A172 (cell line): ENCODE measurements at places on chromosomes 1 and 21. TPM values are rescaled to one million over a fixed set of nuclear protein-coding genes. Genes with fewer than 3 reads are reported as not detected.

F13B gene
- not detected in 2 replicates for total RNA-seq

- DNase-seq, result no peak
Observed at GRCh38 chr1:214369364-214369763, 88.4 kb downstream of the SMYD2 start.

DNA sequence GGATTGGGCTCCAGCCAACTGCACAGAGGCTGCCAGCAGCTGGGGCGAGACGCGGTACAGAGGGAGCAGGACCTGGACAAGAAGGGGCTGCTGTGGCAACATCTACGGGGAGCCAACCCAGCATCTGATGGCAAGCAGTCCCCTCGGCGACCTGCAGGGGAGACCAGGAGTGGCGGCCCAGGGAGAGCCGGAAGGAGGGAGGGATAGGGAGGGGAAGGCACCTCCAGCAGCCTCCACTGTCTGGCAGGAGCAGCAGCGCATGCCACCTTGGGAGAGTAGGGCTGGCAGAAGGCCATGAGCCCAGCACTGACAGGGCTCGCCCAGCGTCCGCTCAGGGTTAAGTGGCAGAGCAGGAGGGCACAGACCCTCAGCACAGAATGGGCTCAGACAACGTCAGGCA, 17.3 kb downstream of the CHD5 start:
- DNase-seq, result no peak

GRCh38 chr1:63795455-63795854, 21.6 kb downstream of the ROR1 start:
- DNase-seq, result no peak

DNA sequence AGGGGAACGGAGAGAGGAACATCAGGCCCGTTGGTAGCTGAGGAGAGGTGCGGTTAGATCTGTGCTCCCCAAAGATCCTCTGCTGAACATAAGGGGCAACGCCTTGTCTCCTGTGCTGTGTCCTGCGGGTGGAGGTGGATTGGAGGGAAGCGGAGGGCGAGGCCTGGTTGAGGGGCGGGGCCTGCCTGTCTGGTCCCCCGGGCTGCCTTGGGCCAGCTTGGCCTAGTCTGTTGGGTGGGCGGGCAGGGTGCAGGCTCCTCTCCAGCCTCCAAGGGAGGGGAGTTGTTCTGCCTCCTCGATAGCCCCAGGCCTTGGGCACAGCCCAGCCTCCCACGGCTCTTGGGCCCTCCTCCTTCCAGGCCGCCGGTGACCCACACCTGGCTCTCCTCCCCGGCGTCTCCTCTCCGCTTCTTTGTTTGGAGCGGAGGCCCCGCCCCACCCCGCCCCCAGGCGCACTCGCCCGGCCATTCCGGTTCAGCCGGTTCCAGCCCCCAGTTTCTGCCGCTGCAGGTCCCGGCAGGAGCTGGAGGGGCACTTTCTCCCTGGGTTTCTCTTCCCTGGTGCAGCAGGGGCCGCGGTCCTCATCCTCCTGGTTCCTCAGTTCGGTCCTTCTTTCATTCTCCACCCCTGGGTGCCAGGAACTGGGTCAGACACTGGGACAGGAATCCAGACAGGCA, 19.4 kb downstream of the PTPRF start:
- no peak for DNase-seq

GRCh38 chr1:37614105-37614504, 18.4 kb upstream of the GNL2 start:
- no peak for DNase-seq

DNA sequence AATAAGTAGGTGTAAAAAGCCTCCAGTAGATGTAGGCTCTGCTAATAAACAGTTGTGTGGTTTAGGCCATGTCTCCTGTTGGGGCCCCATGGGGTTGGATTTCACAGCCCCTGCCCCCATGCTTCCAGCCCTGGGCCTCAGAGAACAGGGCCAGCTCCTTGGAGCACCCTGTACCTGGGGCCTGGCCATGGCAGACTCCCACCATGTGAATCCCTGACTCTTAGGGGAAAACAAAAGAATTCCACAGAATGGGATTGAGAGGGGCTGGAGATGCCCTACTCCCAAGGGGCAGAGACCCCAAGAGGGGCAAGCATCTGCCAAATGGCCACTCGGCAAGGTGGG, 11.5 kb downstream of the LRP8 start:
- DNase-seq, result no peak

- DNase-seq, result no peak
Observed at GRCh38 chr1:13901039-13901438, 201.1 kb downstream of the PRDM2 start.

C1orf94 gene
- not detected in 2 replicates for total RNA-seq

GRCh38 chr1:57082711-57083439, 117.1 kb upstream of the C8B start:
- DNase-seq, result no peak

SPOCD1 gene
- total RNA-seq, result 5.7 and 6.9 TPM in 2 replicates

- peak; percentile 40 for DNase-seq
Observed at GRCh38 chr1:20212685-20213331, 26.5 kb upstream of the PLA2G2C start.

- no peak for DNase-seq
Observed at GRCh38 chr1:108079440-108080025, 114.6 kb upstream of the VAV3 start.

- no peak for DNase-seq
Observed at GRCh38 chr1:196607981-196608380, 259 bp downstream of the KCNT2 start.

- no peak for DNase-seq
Observed at GRCh38 chr1:219434285-219434922, 178.5 kb downstream of the ZC3H11B start.

TAGLN2 gene
- total RNA-seq, result 734 and 929 TPM in 2 replicates

- DNase-seq, result peak; percentile 92
Observed at GRCh38 chr1:171434717-171435346, 50.5 kb upstream of the PRRC2C start.

GRCh38 chr1:17661546-17662157, 93.5 kb upstream of the ACTL8 start:
- peak; percentile 22 for DNase-seq

PPM1J gene
- total RNA-seq, result 0.36 and 0.53 TPM in 2 replicates

DNA sequence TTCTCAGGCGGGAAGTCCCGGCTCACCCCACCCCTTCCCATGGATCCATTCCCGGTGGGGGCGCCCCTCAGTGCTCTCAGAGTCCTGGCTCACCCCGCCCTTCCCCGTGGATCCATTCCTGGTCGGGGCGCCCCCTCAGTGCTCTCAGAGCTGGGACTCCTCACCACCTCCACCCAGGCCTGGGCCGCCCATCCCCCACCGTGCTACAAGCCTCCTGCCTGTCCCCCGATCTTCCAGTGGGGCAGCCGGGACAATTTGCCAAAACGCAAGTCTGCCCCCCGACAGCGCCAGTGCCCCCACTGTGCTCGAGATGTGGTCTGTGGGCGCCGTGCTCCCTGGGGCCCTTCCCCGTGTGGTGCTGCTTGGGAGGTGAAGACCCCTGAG, 23.2 kb upstream of the PLCH2 start:
- no peak for DNase-seq

TTLL7 gene
- total RNA-seq, result 6.3 and 17.2 TPM in 2 replicates

TEDDM1 gene
- not detected in 2 replicates for total RNA-seq

DNA sequence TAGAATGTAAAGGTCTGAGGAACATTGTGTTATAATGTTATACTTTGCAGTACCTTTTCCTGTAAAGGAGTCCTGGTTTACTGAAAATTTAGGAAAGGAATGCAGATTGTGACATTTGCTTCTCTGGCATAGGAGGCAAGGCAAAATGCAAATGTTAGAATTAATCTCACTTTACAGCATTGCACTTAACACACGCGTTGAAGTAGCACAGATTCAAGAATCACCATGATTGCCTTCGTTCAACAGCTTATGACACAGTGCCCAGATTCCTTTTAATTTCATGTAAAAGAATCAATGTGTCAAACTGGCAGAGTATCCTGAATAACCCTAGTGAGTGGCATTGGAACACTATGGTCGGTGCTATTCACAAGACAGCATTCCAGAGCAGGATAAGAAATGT, 47.4 kb downstream of the RGS7 start:
- no peak for DNase-seq

DNA sequence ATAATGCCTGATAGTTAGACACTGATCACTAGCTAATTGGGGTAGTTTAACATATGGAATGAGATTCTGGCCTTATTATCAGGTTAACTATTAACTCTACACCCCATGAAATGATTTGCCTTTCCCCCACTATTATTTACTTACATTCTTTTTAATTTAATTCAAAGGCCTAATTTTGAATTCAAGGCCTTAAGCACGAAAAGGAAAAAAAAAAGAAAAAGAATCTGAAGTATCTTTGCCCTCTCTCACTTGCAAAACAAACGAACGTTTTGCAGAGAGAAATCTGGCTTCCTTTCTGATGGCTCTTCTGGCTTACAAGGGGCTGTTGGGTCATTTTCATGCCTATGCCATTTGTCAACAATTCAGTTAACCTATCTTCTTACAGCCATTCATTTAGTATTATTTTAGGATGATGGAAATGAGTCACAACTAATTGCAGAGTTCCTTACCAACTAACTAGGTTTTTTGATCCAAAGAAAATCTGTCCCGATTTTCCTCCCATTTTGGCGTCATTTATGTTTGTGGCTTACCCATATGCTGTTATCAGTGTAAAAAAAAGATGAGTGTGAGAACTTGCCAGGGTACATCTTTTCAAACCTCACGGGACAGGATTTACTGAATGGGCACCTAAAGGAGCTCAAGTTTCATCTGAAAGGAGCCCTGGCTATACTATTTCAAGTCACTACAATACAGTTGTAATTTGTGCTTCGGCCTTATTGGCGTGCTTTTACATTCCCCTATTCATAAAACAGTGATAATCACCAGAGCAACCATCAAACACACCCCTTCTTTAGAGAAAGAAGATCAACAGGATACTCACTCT, 1.9 kb upstream of the ERRFI1 start:
- peak; percentile 62 for DNase-seq

GRCh38 chr1:230569201-230569600, 73.1 kb upstream of the COG2 start:
- DNase-seq, result no peak

- DNase-seq, result no peak
Observed at GRCh38 chr1:9238134-9238533, 3.6 kb downstream of the H6PD start.

GRCh38 chr1:164625004-164625617, 66.1 kb downstream of the PBX1 start:
- no peak for DNase-seq

- no peak for DNase-seq
Observed at GRCh38 chr1:178684111-178684510, 40.9 kb upstream of the RALGPS2 start.

DNA sequence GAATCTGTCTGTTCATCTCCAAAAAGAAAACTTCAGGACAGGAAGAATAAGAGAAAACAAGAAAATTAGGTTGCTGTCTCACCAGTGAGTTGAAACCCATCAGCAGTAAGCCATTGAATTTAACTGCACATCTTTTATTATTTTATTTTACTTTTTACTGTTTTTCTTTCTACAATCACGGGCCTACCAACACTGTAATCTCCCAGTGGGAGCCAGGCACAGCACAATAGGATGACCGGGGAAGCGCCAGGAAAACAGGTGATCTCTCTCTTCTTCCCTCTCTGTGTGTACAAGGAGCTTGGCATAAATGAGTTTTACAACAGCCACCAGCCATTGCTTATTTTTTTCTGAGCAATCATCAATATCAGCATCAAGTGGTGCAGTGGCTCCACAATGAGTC, 113.1 kb upstream of the ESRRG start:
- no peak for DNase-seq

HMGCS2 gene
- total RNA-seq, result not detected in 2 replicates

ARMH1 gene
- not detected in 2 replicates for total RNA-seq

SEMA6C gene
- total RNA-seq, result 2.5 and 4.4 TPM in 2 replicates

AIM2 gene
- total RNA-seq, result not detected in 2 replicates

GRCh38 chr1:198064181-198064580, 92.6 kb upstream of the NEK7 start:
- no peak for DNase-seq

DNA sequence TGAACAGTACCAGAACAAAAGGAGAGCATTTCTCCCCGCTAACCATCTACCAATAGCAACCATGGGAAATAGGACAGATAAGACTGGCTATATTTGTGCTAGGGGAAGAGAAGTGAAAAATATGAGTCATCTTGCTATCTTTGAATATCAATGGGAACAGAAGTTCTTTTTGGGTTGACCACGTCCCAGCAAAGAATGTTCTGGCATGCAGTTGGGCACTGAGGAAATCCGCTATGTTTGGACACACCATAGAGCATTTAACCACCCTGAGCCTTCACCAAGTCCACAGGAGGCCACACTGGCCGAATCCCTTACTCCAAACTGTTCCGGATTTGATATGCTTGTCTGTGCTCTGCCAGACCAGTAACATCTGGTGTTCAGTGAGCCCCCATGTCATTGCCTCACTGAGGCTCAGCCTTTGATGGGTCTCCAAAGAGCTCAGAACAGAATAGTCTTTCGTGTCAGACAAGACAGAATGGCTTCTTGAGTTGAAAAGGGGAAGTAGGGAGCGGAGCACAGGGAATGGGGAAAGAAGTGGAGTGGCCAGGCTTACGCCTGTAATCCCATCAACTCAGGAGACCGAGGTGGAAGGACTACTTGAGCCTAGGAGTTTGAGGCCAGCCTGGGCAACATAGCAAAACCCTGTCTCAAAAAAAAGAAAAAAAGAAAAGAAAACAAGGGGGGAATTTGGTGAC, 81.4 kb downstream of the SMYD2 start:
- DNase-seq, result peak; percentile 50

- no peak for DNase-seq
Observed at GRCh38 chr1:57719274-57719673, 295.4 kb upstream of the DAB1 start.

DNA sequence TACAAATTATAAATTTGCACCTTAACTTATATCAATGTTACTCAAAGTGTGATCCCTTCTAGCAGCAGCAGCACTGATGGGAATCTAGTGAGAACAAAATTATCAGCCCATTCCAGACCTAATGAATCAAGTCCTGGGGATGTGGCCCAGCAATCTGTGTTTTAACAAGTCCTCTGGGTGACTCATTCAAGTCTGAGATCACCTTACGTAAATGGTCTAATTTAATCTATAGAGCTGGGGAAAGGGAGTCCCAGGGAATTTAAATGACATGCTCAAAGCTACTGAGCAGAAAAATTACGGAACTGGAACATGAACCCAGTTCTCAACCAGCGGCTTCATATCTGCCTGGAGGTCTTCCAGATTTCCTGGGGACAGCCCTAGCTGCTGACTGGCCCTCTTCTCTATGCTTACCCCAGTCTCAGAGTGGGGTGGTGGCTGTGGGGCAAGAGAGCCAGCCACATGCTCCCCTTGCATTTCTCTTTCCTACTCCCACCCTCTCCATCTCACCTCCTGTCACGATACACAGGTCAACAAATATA, 220.0 kb downstream of the TM2D1 start:
- peak; percentile 19 for DNase-seq
